ENCODE measurements at places on chromosomes 5 and 9.
A peak's percentile ranks its signal among the peaks of the same experiment; 100 is the strongest.

DNA sequence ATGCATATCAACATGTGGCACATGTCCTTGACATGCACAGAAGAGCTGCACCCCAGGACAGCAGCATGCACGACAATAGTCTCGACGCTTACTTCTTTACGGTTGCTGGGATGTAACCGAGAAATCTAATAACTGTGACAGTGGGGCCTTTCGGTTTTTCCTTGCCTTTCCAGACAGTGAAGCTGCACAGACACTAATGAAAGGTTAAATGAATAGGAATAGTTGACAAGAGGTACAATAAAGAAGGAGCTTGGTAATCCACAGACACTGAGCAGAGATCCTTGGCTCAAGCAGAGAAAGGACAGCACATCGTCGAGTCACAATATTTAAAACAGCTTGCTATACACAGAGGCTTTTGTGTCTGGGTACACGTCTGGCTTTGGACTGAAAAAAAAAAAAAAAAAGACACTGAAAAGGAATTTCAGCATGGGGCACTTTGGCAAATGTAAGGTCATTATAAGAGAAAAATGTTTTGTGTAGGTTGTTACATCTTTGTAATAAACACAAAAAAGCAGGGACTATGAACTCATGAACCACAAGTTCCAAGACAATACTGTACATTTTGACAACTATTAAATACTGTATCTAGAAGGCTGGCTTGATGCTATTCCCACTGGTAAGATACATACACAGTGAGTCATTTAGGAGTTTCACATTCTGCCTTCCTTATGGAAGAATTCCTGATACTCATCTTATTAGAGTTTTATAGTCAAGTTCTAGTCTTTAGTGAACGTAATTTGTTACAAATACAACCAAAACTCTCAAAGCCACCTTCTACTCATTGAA lies 5.6 kb downstream of the BNC2 start:
- no peak for DNase-seq

DNA sequence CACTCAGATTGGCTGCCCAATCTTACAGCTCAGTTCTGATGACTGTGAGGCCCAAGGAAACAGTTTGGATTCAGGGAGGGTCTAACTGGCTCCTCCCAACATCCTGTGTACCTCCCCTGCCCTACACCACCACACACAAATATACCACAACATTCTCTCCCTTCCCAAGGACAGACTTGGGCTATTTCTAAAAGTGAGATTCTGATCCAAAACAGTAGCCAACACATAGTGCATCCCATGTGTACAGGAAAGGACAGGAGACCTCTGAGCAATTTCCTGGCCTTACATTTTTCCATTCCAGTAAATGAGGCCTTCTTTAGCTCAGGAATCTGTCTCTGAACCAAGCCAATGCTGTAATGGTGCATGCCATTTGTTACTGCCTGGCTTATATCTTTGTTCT lies 20.8 kb downstream of the ZNF366 start:
- no peak for DNase-seq

DNA sequence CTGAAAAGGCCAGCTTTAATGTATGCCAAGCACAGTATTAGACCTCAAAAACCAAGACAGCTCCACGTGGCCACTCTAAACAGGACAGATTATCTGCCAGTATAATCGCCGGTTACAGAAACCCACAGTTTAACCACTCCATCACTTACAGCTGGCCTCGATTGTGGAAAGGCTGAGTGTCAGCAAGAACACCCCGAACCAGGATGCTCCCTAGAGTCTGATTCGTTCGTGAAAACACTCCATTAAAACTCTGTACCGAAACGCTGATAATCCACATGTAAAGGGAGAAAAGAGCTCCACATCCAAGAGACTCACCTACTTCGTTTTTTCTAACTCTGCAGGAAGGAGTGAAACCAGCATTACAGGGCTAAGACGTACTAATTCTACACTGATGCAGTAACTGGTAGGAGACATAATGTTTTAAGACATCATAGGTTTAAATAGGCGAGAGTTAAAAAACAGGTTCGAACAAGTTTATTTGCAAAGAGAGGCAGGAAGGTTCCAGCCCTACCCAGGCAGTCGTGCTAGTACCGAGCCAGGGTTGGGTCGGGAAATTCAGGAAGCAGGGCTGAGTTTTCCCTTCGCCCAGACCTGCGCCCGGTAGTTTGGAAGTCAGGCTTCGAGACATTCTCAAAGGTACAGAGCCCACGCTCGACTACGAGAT lies 949 bp downstream of the SERINC5 start:
- peak; percentile 43 for DNase-seq

DNA sequence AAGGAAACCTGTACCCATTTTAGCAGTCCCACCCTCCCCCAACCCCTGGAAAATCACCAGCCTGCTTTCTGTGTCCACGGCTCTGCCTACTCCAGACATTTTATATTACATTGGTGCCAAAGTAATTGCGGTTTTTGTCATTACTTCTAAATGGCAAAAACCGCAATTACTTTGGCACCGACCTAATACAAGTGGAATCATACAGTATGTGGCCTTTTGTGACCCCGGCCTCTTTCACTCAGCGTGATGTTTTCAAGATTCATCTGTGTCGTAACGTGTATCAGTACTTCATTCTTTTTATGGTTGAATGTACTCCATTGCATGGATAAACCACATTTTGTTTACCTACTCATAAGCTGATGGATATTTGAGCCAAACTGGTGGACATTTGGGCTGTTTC lies 9.7 kb upstream of the ORM1 start:
- DNase-seq, result no peak

DNA sequence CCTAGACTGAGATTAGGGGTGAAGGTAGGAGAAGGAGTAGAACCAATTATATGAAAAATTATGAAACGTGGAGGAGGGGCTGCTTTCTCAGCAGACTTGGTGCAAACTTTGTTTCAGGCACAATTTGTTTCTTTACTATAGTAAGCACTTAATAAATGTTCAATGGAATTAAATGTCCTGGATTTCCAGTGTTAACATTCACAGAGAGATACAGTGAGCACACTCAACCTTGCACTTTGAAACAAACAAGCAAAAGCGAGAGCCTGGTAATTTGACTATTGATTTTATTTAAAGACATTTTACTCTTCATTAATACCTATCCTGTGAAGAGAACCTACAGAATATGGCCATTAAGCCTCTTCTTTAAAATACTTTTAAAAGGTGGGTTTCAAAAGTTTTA lies 933 bp downstream of the LECT2 start:
- no peak for DNase-seq

DNA sequence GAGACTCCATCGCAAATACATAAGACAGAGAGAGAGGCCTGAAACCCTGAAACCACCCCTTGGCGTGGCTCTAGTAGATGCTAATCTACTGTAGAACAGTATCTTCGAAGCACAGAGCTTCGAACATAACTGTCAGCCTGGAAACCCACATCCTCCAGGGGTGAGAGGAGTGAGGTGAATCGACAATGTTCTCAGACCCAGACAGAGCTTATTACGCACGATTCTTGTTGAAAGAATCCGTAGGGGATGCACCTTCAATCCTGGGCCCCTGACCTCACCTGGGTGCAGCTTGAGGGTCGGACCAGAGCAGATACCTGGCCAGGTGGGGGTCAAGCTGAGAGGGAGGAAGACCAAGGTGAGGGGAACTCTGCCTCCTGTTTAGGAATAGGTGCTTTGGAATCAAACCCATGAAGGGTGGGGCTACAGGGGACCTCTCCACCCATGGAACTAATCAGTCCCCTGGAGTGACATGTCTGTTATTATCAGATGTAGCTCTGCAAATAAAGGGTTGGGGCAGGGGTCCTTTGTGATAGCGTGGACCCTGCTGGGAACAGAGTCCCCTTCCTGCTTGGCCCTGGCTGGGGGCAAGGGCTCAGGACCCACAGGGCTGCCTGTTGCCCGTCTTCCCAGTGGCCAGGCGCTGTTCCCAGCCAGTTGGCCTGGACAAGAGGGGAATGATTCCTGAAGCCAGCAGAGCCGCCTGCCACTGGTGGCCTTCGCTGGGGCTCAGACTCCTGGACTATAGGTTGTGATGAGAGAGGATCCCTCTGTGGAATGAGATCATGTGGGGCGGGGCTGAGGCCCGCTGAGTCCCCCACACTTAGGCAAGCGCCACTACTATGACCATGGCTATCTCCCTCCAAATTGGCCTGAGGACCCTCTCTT lies 41.2 kb downstream of the DBH start:
- no peak for DNase-seq

GRCh38 chr9:27367921-27368315 lies 71.0 kb upstream of the EQTN start:
- no peak for DNase-seq

- no peak for DNase-seq
Measured at GRCh38 chr5:59126708-59127573, 544.1 kb downstream of the RAB3C start.

- DNase-seq, result no peak
Measured at GRCh38 chr5:174876-175465, 16.3 kb upstream of the LRRC14B start.

DNA sequence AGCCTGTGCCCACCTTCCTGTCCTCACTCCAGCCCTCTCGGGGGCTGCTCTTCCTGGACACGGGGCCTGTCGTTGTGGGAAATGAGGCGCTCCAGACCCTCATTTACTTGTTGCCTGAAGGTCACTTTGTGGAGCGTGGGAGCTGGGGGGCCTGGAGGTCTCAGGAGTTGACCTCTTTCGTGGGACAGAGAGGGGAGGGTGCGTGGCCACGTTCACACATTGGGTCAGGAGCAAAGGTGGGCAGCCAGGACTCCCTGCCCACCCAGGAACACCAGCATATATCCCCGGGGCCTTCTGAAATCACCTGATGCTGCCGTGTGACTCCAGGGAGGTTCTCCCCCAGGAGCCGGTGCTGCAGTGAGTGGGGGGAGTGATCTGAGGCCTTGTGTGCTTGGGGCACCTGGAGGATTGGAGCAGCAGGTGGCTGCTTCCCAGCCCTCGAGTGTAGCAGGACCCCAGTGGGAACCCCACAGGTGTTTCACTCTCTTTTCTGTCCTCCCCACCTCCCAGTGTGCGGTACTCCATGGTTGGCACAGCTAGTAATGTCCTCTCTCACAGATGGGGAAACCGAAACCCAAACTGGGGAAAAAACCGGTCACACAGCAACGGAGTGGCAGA lies 20.3 kb downstream of the NCS1 start:
- DNase-seq, result no peak

DNA sequence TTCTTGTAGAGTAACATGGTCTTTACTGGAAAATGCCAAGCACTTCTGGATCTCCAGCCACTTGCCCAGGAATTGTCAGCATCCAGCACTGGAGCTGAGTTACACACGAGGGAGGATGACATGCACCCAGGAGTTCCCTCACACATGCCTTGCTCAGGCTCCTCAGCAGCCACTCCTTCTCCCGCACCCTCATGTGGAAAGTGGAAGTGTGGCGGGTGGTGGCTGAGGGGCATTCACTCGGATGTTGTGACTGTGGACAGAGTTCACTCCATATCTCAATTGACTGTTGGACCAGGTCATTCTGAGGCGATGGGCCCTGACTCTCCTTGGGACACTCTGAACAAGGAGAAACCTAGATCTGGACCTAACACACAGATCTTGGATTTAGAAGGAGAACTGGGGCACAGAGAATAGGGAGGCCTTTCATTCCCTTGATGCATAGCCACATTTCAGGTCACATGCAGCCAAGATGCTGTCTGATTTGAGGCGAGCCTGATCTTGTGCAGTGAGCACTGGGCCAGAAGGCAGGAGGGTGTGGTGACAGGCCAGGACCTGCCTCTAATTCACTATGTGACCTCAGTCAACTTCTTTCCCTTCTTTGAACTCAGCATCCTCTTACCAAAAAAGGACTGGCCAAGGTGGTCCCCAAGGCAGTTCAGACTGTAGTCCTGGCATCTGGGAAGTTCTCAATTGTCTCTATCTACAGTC lies 62.1 kb downstream of the CYSTM1 start:
- no peak for DNase-seq

DNA sequence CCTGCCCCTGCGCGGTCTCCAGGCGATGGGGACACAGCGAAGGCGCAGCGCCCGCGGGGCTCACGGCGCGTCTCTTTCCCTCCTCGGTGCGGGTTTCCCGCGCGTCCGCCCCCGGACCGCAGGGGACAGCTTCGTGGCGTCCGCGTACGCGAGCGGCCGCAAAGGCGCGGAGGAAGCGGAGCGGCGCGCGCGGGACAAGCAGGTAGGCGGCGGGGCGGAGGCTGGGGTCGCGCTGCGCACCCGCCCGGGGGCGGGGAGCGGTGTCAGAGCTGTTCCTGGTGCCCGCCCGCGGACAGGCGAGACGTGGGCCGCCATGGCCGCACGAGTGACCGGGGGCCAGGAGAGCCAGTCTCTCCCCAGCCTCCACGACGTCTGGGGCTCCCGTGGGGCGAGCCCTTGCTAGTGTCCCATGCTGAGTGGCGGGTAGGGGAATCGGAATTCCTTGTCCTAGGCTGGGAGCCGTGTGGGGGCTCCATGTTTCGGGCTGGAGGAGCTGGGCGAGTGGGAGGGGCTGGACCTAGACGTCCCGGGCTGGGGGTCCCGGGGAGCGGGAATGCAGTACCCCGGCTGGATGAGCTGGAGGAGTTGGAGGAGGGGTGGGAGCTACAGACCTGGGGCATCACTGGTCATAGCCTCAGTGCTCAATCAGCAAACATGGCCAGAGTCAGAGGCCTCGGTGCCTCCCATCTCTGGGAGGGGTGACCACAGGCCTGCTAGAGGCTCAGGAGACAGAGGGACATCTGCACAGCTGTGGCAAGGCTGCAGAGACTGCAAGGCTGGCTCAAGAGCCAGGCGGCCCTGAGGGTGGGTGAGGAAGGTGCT lies 968 bp downstream of the NKD2 start:
- no peak for DNase-seq
